ENCODE measurements at places on chromosomes 4 and X. TPM values are rescaled to one million over a fixed set of nuclear protein-coding genes. Genes with fewer than 3 reads are reported as not detected.

- no peaks in the 10 kb centered on the region for H3K36me3 ChIP-seq
- DNase-seq, result no peak
- H3K4me3 ChIP-seq, result no peak overlapping the region
Measured at GRCh38 chrX:105564501-105564900, 257.8 kb upstream of the NRK start.

GRCh38 chrX:11081511-11081910 is 29.6 kb upstream of the HCCS start:
- no peak overlapping the region for H3K27ac ChIP-seq
- H3K4me1 ChIP-seq, result no peaks in the 10 kb centered on the region
- no peaks in the 10 kb centered on the region for H3K36me3 ChIP-seq
- no peak overlapping the region for H3K4me3 ChIP-seq
- no peaks in the 10 kb centered on the region for H3K27me3 ChIP-seq

DNA sequence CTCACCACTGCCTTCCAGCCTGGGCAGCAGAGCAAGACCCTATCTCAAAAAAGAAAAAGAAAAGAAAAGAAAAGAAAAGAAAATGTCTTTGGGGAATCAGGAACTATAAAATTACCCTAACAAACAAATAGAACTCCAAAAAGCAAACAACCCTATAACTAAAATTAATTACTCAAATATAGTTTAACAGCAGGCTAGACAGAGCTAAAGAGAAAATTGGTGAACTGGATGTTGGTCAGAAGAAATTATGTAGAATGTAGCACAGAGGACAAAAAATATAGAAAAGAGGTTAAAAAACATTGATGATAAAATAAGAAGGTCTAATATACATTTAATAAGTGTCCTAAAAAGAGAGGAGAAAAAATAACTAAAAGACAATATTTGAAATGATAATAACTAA is 27.8 kb upstream of the WWC2 start:
- H3K36me3 ChIP-seq, result no peaks in the 10 kb centered on the region
- H3K4me1 ChIP-seq, result no peaks in the 10 kb centered on the region
- no peaks in the 10 kb centered on the region for H3K27me3 ChIP-seq

DNA sequence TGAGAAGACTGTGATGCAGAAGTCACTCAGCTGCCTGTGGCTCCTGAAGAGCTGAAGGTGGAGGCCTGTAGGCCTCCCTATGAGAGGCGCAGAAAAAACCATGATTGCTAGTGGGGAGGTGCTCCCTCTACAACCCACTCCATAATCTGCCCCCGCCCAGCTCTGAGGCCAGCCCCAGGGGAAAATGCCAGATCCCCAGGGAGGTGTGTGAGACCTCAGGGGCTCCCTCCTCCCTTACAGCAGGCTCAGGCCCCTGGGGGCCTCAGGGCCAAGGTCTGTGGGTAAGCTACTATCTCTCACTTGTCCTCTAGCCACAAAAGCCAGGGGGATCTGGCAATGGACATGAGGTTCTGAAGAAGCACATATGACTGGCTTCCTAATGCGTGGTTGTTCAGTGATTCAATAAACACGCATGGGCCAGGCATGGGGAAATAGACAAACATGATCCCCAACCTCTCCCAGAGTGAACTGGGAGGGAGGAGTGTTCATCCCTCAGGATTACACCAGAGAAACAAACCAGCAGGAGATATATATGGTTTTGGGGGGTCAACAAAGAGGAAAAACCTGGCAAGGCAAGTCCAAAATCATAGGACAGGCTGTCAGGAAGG is 51.0 kb upstream of the MTM1 start:
- H3K4me1 ChIP-seq, result no peaks in the 10 kb centered on the region
- no peaks in the 10 kb centered on the region for H3K36me3 ChIP-seq
- no peaks in the 10 kb centered on the region for H3K27me3 ChIP-seq
- H3K27ac ChIP-seq, result no peak overlapping the region

GRCh38 chrX:151609222-151609621 is 45.7 kb downstream of the PASD1 start:
- H3K27ac ChIP-seq, result no peak overlapping the region
- H3K4me1 ChIP-seq, result no peaks in the 10 kb centered on the region
- DNase-seq, result no peak
- no peaks in the 10 kb centered on the region for H3K36me3 ChIP-seq

DNA sequence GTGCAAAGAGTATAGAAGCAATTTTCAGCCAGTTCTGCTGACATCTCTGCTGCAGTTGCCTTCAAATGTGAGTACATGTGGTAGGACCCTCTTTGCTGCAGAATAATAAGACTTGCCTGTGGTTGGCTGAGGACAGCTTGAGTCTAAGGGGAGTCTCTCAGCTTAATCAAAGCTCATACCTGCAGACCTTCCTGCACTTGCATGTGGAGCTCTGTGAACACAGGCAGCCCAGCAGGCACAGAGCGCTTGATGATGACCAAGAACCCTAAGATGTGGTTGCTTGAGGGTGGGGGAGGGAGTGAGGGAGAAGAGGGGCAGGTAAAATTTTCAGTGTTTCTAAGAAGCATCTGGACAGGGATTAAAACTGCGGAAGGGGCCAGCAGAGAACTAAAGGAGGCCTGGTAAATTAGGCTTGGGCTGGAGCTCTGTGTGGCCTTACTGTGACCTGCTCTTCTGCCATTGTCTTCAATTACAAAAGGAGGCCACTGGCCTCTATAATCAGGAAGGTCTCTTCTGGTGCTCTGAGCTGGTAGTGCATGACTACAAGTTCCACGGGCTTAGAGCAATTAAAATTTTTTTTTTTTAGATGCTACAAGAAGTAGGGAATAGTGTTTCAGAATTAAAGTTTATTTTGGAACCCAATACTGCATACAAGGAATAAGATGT is 59.9 kb upstream of the CHRNA9 start:
- peaks cover 10% of the 10 kb centered on the region for H3K4me1 ChIP-seq
- no peak for DNase-seq
- H3K4me3 ChIP-seq, result no peak overlapping the region
- no peaks in the 10 kb centered on the region for H3K27me3 ChIP-seq
- H3K36me3 ChIP-seq, result no peaks in the 10 kb centered on the region

DNA sequence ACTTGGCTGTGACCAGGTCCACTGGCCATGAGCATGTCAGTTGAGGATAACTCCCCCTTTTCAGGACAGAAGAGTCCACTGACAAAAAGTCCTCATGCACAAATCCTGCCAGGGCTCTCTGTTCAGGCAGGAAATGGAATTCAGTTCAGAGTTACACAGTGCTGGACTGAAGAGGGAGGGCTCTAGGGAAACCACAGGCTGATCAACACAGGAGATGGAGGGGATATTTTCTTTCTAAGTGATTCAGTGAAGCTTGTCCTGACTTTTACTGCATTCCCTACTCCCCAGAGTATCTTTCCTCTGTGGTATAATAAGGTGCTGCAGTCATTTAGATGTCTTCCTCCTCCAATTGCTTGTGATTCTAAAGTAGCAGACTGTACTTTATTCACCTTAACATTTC is 335.5 kb upstream of the IGFBP7 start:
- H3K27me3 ChIP-seq, result no peaks in the 10 kb centered on the region
- no peaks in the 10 kb centered on the region for H3K4me1 ChIP-seq
- H3K4me3 ChIP-seq, result no peak overlapping the region
- no peak for DNase-seq

- DNase-seq, result no peak
- H3K4me3 ChIP-seq, result no peak overlapping the region
- no peaks in the 10 kb centered on the region for H3K27me3 ChIP-seq
- no peaks in the 10 kb centered on the region for H3K4me1 ChIP-seq
- no peak overlapping the region for H3K27ac ChIP-seq
Measured at GRCh38 chr4:24550441-24551175, 33.7 kb downstream of the DHX15 start.

DNA sequence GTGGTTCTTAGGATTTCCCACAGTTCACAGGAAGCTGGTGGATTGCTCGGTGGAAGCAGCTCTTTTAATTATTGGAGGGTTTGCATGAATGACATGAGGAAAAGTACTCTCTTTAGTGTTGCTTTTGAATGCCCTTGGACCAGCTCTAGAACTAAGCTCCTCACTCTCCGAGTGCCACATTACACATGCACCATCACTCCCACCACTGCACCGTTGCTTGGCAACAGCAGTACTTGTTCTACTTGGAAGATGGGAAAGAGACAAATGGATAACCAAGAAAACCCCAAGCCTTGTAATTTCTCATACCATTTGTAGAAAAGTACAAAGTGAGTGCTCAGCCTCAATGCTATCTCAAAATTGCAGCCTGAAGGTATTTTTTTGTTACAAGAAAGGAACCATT is 620.2 kb upstream of the BOD1L1 start:
- H3K27me3 ChIP-seq, result no peaks in the 10 kb centered on the region
- H3K4me3 ChIP-seq, result no peak overlapping the region
- no peak for DNase-seq
- no peak overlapping the region for H3K27ac ChIP-seq
- no peaks in the 10 kb centered on the region for H3K36me3 ChIP-seq

DNA sequence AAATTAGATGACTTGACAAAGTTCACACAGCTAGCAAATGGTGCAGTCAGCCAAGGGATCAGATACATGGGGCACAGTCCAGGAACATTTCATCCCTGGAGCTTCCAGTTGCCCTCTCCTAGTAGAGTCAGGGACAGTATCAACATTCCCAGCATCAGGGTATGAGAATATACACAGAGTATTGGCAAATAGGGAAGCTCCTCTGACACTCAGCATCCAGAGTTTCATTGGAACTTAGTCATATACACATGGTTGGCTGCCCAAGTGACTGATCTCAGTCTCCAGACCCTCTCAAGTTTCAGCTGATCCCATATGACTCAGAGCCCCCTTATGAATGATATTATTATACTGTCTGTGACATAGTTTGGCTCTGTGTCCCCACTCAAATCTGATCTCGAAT is 13.7 kb upstream of the KCTD8 start:
- no peak overlapping the region for H3K27ac ChIP-seq
- no peaks in the 10 kb centered on the region for H3K4me1 ChIP-seq
- DNase-seq, result no peak
- H3K4me3 ChIP-seq, result no peak overlapping the region
- H3K27me3 ChIP-seq, result no peaks in the 10 kb centered on the region

DNA sequence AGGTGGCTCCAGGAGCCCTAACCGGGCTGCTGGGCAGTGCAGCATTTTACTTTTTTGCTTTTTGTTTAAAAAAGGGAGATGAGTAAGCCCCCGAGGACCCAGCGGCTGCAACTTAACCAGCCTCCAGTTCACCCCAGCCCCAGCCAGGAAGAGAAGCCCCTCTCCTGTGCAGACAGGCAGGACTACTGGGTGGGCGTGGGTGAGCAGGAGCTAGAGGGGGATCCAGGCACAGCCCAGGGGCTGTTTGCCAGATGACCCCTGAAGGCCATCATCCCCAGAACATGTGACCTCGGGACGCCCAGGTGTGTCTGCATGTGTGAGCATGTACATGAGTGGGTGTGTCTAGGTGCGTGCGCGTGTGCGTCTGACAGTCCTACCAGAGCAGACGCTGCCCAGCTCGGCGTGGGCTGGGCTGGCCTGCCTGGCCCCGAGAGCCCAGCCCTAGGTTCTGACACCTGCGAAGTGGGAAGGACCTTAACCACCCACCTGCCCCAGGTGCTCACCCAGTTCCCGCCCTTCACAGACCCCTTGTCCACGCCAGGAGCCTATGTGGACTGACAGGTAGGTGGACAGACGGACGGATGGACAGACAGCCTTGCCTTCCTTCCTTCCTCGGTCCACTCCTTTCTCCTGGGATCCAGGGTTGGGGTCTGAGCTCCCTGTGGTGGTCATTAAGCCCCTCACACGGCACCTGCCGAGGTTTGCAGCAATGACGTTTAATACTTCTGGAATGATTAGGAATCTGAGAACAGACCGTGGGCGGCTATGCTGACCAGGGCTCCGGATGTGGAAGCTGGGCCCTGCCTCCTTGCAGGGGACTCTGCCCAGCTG is 7.8 kb upstream of the HAUS3 start:
- H3K27me3 ChIP-seq, result no peaks in the 10 kb centered on the region
- H3K4me1 ChIP-seq, result no peaks in the 10 kb centered on the region
- H3K27ac ChIP-seq, result no peak overlapping the region
- no peak overlapping the region for H3K4me3 ChIP-seq
- peaks cover 59% of the 10 kb centered on the region for H3K36me3 ChIP-seq

DNA sequence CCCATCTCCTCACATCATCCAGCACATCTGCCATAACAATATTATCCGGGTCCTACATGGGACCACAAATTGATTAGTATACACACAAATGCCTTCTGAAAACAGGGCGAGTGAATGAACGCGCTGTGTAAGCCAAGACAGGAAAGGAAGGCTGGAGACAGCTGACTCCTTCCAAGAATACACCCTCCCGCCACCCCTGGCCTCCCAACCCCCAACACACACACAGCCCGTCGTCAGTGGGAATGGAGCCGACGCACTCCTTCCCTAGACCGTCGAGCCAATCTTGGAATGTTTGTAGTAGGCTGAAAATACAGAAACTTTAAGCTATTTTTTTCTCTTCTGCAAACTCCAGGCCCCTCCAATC is 319 bp upstream of the MAGEH1 start:
- H3K36me3 ChIP-seq, result no peaks in the 10 kb centered on the region
- peak overlapping the region; percentile 98 for H3K27ac ChIP-seq
- H3K4me1 ChIP-seq, result no peaks in the 10 kb centered on the region
- no peak for DNase-seq

GRCh38 chr4:165502916-165503907 is 124.4 kb downstream of the CPE start:
- H3K27me3 ChIP-seq, result no peaks in the 10 kb centered on the region
- DNase-seq, result no peak
- H3K4me3 ChIP-seq, result no peak overlapping the region
- H3K4me1 ChIP-seq, result no peaks in the 10 kb centered on the region
- no peaks in the 10 kb centered on the region for H3K36me3 ChIP-seq

DNA sequence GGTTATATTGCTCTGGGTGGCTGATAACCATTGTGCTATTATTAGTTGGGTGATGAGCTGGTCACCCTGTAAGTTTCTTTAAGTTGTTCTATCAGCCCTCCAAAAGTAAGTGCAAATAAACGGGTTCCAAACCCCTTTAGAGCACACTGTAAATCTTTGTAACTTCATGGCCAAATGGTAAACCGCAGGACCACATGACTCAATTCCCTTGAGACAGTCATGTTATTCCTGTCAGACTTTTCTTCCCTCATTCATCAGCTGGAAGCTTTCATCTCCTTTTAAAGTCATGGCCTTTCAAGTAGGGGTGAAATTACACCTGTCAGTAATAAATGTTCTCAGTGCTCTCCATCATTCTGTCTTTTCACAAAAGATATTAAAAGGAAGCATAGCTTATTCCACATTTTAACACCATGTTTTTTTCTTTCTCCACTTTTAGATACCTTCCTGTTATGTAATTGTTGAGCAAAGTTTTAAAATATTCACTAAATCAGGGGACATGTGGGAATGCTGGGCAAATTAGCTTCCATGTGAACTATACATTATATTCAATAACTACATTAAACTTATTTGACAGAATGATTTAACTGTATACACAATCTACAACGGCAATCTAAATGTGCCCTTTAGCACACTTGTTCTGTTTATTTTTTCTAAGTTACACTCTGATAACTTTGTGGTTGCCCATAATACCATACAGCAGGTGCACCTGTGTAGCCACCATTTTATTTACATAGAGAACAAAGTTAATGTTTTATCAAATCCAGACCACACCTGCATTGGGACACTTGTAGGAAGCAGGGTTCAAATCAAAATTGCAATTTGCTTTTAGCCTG is 275.5 kb downstream of the CFAP299 start:
- no peaks in the 10 kb centered on the region for H3K4me1 ChIP-seq
- H3K27me3 ChIP-seq, result no peaks in the 10 kb centered on the region
- H3K36me3 ChIP-seq, result no peaks in the 10 kb centered on the region

GPRASP1 gene
- 4.3 TPM for total RNA-seq

TBX22 gene
- 0.05 TPM for total RNA-seq

NKX1-1 gene
- 0.05 TPM for total RNA-seq

TXK gene
- total RNA-seq, result 6.9 TPM

DCAF12L1 gene
- total RNA-seq, result 0.47 TPM

NXF2B gene
- total RNA-seq, result not detected

UGT2B15 gene
- 0.05 TPM for total RNA-seq
